ENCODE measurements at places on chromosomes 5 and 9.

DNA sequence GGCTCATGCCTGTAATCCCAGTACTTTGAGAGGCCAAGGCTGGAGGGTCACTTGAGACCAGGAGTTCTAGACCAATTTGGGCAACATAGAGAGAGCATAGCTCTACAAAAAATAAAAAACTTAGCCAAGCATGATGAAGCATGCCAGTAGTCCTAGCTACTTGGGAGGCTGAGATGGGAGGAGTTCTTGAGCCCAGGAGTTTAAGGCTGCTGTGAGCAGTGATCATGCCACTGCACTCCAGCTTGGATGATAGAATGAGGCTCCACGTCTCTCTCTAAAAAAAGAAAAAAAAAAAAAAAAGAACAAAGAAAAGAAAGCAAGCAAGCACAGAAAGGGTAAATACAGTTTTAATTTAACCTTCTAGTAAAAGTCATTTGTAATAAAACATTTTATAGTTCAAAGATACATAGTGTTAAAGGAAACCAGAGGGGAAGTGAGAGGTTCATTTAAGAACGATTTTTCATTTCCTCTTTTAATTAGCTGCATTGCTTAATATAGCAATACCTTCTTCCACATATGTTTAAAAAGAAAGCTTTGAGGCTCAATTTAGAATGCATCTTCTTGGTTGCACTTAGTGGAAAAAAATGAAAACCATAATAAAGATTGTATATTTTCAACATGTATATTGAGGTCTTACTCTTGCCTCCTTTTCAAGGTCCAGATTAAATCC is 14.9 kb downstream of the GAPT start:
- H3K36me3 ChIP-seq = no peaks in the 10 kb centered on the region
- H3K4me1 ChIP-seq = no peaks in the 10 kb centered on the region
- no peak overlapping the region for H3K27ac ChIP-seq
- no peaks in the 10 kb centered on the region for H3K27me3 ChIP-seq

- no peaks in the 10 kb centered on the region for H3K27me3 ChIP-seq
- H3K4me1 ChIP-seq = no peaks in the 10 kb centered on the region
- no peak for DNase-seq
Measured at GRCh38 chr5:53943938-53944337, 366.4 kb downstream of the ARL15 start.

DNA sequence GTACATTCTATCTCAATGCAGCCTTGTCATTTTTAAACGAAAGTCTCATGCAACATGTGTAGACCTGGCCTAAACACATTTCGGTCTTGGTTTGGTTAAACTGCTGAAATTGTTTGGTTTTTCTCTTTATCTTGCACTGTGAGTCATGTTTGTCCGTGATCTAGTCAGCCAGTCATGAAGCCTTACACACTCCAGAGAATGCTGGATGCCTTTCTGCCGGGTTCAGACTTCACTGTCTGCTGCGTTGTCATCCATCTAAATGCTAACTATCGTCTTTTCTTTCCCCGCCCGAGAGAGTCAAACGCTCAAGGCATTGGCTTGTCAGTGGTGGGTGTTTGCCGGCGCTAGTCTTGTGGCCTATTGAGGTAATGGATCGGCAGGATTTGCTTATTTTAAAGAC is 1194.6 kb upstream of the WWC1 start:
- no peaks in the 10 kb centered on the region for H3K27me3 ChIP-seq
- no peaks in the 10 kb centered on the region for H3K4me1 ChIP-seq
- DNase-seq = no peak
- no peak overlapping the region for H3K27ac ChIP-seq
- no peaks in the 10 kb centered on the region for H3K36me3 ChIP-seq

DNA sequence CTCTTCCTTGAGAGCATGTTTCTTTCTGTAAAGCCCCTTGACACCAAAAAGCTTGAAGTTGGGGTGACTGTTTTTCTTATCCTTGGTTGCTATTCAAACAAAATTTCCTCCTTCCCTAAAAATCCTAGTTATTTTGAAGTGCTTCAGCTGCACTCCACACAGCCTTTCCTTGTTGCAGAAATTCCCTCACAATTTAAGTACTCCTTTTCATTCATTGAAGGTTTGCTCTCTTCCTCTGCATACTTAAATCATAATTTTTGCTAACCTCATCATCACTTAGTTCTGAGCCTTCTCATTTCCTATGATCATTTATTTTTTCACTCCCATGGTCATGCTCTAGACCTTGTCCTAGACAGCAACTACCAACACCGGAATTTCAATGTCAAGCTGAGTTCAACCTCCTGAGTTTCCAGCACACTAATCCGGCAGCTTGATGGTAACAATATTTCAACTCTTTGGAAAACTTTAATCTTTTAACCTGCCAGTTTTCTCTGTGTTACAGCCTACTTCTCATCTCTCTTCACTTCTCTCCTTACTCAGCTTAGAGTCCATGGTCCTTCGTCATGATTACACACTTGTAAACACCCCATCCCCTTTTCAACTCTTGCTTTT is 78.7 kb upstream of the ACTBL2 start:
- DNase-seq = no peak
- no peak overlapping the region for H3K4me3 ChIP-seq
- H3K4me1 ChIP-seq = no peaks in the 10 kb centered on the region
- H3K27ac ChIP-seq = no peak overlapping the region

GRCh38 chr5:154506049-154506715 is 28.2 kb upstream of the HAND1 start:
- H3K36me3 ChIP-seq = no peaks in the 10 kb centered on the region
- no peak overlapping the region for H3K4me3 ChIP-seq
- no peak for DNase-seq

GRCh38 chr5:140000332-140000731 is 42.8 kb downstream of the NRG2 start:
- no peak for DNase-seq
- H3K27me3 ChIP-seq = peaks cover 7% of the 10 kb centered on the region
- no peak overlapping the region for H3K4me3 ChIP-seq
- H3K27ac ChIP-seq = no peak overlapping the region
- no peaks in the 10 kb centered on the region for H3K4me1 ChIP-seq
- H3K36me3 ChIP-seq = no peaks in the 10 kb centered on the region

- no peaks in the 10 kb centered on the region for H3K27me3 ChIP-seq
- H3K4me1 ChIP-seq = no peaks in the 10 kb centered on the region
- H3K4me3 ChIP-seq = no peak overlapping the region
Measured at GRCh38 chr9:366620-367019, 152.0 kb downstream of the DOCK8 start.

- H3K4me3 ChIP-seq = no peak overlapping the region
- no peaks in the 10 kb centered on the region for H3K4me1 ChIP-seq
- H3K27ac ChIP-seq = no peak overlapping the region
- no peak for DNase-seq
- H3K36me3 ChIP-seq = no peaks in the 10 kb centered on the region
- H3K27me3 ChIP-seq = no peaks in the 10 kb centered on the region
Measured at GRCh38 chr9:126123927-126124326, 202.7 kb upstream of the MVB12B start.

- no peaks in the 10 kb centered on the region for H3K36me3 ChIP-seq
- DNase-seq = no peak
- peaks cover 31% of the 10 kb centered on the region for H3K4me1 ChIP-seq
- no peak overlapping the region for H3K27ac ChIP-seq
Measured at GRCh38 chr5:73387149-73387591, 61.4 kb downstream of the FOXD1 start.

DNA sequence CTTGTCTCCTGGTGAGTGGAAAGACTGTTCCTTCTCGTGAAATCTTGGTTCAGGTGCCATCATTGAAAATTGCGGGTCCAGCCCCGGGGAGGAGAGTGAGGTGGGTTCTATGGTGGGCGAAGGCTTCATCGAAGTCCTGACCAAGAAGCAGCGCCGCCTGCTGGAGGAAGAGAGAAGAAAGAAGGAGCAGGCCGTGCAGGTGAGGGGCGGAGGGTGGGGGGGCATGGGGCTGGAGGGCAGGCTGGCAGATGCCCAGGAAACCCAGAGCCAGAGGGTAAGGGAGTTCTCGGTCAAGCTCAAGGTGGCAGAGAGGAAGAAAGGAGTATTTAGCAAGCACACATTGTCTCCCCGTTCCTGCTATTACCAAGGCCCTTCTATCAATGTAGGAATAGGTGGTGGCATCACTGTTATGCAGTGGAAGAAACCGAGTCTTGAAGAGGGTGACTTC is 24.3 kb upstream of the POMT1 start:
- no peak overlapping the region for H3K4me3 ChIP-seq
- H3K27ac ChIP-seq = no peak overlapping the region
- peak; percentile 44 for DNase-seq
- no peaks in the 10 kb centered on the region for H3K4me1 ChIP-seq
- H3K36me3 ChIP-seq = peaks cover 95% of the 10 kb centered on the region

GRCh38 chr9:2957656-2958200 is 113.8 kb upstream of the PUM3 start:
- H3K4me3 ChIP-seq = no peak overlapping the region
- H3K27me3 ChIP-seq = no peaks in the 10 kb centered on the region
- no peaks in the 10 kb centered on the region for H3K4me1 ChIP-seq
- no peak overlapping the region for H3K27ac ChIP-seq
- DNase-seq = no peak

DNA sequence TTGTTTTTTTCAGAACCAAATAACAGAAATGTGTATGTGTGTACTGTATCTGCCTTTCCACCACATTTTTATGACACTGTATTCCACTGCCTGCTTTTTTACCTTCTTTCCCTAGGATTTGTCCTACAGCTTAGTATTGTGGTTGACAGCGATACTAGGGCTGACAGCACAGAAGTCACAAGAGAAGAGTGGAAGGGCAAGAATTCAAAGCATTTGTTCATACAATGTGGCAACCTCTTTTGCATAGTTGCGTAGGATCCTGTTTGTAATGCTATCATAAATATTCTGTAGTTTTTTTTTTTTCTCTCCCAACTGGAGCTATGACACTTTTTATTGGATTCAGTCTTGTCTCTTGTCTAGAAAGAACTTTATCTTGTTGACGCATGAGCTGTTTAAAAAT is 5.6 kb upstream of the BNIP1 start:
- H3K27ac ChIP-seq = no peak overlapping the region
- DNase-seq = no peak
- H3K4me1 ChIP-seq = no peaks in the 10 kb centered on the region
- H3K27me3 ChIP-seq = no peaks in the 10 kb centered on the region

DNA sequence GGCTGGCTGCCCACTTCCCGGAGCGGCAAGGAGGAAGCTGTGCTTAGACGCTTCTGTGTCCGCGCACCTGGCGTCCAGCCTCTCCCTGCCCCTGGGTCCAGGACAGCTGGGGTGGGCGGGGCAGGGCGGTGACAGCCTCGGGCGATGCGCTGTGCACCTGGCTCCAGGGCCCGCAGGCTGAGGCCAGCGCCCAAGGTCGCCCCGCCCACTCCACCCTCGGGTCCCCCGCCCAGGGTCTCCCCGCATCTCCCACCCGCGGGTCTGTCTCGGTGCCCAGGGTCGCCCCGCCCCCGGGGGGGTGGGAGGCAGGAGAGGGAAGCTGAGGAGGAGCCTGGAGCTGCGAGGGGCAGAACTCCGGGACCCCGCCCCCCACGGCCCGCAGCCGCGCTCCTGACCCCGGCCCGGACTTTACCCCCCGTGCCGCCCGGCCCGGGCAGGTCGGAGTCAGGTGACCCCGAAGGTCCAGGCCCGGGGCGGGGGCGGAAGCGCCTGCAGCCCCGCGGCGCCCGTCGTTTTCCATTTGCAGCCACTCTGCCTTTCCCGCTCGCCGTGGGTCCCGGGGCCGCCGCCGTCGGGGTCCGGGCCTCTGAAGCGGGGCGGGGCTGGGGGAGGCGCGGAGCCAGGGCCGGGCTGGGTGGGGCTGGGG is at the start of gene ENTPD8:
Gene ENTPD8, minus strand, starts transcription at position 69 of the 646 bp plus-strand sequence. CDS start 3,072 bp downstream, outside the sequence.
- no peak within 1 kb of the TSS for H3K27ac ChIP-seq
- H3K27me3 ChIP-seq = no peaks in the 10 kb centered on the region
- H3K4me3 ChIP-seq = no peak within 1 kb of the TSS
- peaks cover 6% of the 10 kb centered on the region for H3K4me1 ChIP-seq
- H3K36me3 ChIP-seq = no peaks in the 10 kb centered on the region

DNA sequence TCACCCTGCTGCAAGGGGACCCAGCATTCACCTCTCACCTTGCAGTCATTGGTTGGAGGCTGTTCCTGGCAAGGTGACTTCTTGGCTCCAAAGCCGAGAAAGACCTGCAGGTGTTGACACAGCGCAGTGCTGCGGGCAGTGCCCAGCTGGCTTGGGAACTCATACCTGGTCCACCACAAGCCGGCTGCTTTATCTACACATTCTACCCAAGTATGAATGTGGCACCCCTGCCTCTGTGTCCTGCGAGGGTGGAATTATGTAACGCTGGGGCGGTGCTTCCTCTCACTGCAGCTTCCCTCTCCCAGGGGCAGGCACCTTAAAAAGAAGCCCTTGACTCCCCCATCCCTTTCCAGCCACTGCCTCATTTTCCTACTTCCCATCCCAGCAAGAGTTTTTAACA is 2.5 kb upstream of the ZMYND19 start:
- H3K4me1 ChIP-seq = peaks cover 12% of the 10 kb centered on the region
- H3K27ac ChIP-seq = no peak overlapping the region
- no peak for DNase-seq
- H3K4me3 ChIP-seq = no peak overlapping the region

GRCh38 chr5:124399426-124399961 is 346.9 kb downstream of the ZNF608 start:
- no peak overlapping the region for H3K4me3 ChIP-seq
- no peak overlapping the region for H3K27ac ChIP-seq
- H3K36me3 ChIP-seq = no peaks in the 10 kb centered on the region
- H3K27me3 ChIP-seq = no peaks in the 10 kb centered on the region
- DNase-seq = no peak

DNA sequence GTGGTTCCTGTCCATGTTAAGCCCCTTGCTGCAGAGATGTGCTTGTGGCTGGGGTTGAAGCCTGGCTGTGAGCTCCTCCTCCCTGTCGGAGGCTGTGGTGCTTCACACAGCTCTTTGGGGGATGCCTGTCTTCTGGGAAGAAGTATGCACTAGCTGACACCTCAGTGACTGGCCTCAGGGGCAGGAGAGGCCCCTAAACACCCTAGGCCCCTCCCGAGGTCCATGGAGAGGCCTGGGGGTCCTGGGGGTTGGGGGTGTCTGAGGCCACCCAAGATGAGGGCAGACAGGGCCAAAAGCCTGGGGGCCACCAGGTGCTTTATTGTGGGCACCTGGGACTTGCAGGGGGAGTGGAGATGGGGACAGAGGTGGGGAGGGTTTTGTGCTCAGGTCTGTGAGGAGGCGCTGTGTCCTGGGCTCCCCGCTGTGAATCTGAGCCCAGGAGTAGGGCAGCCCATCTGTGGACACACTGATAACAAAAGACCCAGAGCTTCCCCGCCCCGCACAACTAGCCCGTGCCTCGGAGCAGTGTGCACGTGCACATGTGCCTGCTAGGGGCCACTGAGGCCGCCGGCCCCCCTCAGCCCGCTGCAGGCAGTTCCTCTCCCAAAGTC is 92.0 kb downstream of the PHF2 start:
- H3K4me1 ChIP-seq = no peaks in the 10 kb centered on the region
- no peak overlapping the region for H3K4me3 ChIP-seq
- no peak for DNase-seq
- H3K27ac ChIP-seq = no peak overlapping the region
